ENCODE measurements at places on chromosomes 5 and 9.

DNA sequence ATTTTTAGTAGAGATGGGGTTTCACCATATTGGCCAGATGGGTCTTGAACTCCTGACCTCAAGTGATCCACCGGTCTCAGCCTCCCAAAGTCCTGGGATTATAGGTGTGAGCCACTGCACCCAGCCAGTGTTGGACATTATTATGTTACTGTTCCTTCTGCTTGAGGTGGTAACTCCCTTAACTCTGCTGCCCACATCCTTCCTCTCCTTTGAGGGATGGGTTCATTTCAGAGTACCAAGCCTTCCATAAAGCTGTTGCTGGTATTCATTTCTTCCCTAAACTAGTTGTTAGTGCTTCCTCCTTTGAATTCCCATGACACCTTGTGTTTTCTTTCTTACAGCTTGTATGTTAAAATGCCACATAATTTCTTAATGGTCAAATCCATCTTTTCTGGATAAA, 54.0 kb downstream of the CTNNA1 start:
- no peak for DNase-seq

GRCh38 chr5:57778501-57779091, 296.0 kb upstream of the ACTBL2 start:
- DNase-seq = no peak

DNA sequence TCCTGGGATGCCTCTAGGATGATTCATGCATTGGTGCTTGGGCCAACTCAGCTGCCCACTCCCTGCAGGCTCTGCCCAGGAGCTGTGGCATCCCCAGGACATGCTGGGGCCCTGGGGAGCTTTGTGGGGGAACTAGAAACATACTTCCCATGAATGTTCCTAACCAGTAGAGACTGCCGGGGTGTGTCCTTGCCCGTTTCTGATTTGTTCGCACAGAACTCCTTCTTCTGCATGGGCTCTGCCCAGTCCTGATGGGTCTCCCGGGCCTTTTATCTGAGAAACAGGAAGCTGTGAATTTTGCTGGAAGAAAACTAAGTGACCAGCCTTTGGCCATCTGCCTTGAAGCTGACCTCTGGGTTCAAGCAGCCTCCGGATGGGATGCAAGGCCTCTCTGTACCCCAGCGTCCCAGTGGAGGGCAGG, 71.6 kb upstream of the RNU6ATAC start:
- DNase-seq = no peak

DNA sequence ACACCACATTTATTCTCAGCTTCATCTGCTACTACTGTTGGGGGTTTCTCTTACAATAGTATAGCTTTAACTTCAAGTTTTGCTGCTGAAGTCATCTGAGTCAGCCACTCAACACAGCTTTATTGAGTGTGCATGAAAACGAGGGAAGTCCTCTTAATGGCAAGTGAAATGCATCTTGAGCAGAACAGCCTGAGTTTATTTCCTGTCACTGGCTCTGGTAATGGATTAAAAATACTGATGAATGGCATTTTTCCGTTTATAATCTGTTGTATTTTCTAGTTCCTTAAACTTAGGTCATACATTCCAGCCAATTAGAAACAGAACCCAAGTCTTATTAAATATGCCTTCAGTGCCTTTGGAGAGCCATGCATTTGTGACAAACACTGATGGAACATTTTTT, 238.6 kb downstream of the SLF1 start:
- DNase-seq = no peak

- DNase-seq = no peak
Observed at GRCh38 chr5:124816381-124816780, 69.9 kb upstream of the ZNF608 start.

- DNase-seq = no peak
Observed at GRCh38 chr5:66021585-66021984, 95.2 kb downstream of the ERBIN start.

DNA sequence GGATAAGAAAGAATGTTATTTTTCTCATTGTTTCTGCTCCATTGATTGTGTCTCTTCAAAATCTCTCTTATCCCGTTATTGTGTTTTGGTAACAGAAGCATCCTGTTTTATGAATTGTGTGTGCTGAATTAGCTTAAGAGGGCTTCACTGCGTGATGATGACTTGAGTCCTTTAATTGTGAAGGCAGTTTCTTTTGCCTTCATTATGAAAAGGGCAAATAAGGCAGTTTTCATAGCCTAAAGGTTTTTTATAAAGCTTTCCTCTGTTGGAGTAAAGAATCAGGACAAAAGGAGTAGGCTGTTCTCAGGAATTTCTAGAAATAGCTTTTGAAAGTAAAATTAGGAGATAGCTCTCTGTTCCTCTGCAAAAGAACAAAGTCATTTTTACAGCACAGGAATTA, 169.8 kb downstream of the FOCAD start:
- no peak for DNase-seq

GRCh38 chr5:133652951-133653759, 40.8 kb upstream of the FSTL4 start:
- no peak for DNase-seq

DNA sequence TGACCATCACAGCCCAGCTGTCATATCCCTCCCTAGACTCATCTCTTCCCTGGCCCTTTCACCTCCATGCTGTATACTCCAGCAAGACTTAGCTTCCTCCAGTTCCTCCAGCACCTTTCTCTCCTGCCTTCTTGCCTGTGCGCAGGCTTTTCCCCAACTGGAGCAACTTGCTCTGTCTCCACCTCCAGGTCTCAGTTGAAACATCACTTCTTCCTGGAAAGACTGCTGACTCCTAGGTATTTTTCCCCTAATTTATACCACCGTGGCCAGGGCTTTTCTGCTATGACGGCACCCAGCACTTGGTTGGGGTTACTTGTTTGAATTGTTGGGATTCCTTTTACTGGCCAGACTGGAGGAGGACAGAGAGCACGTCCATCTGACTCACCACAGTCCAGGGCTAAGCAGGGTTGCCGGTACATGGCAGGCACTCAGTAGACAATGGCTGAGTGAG, 67.5 kb downstream of the KCNIP1 start:
- no peak for DNase-seq

- no peak for DNase-seq
Observed at GRCh38 chr5:109365653-109366052, 44.1 kb downstream of the PJA2 start.

All from mesothelial cell of epicardium (in vitro differentiated cells).